ENCODE measurements at places on chromosomes 3 and 15.
A peak's percentile ranks its signal among the peaks of the same experiment; 100 is the strongest.

- no peak for DNase-seq
These were observed 5.1 kb downstream of the MECOM start for GRCh38 chr3:169658311-169658931.

GRCh38 chr3:183349421-183350157 lies 78.8 kb downstream of the MCF2L2 start:
- DNase-seq: no peak

- DNase-seq: peak; percentile 72
These were observed 611 bp upstream of the LINGO1 start for GRCh38 chr15:77633134-77633912.

DNA sequence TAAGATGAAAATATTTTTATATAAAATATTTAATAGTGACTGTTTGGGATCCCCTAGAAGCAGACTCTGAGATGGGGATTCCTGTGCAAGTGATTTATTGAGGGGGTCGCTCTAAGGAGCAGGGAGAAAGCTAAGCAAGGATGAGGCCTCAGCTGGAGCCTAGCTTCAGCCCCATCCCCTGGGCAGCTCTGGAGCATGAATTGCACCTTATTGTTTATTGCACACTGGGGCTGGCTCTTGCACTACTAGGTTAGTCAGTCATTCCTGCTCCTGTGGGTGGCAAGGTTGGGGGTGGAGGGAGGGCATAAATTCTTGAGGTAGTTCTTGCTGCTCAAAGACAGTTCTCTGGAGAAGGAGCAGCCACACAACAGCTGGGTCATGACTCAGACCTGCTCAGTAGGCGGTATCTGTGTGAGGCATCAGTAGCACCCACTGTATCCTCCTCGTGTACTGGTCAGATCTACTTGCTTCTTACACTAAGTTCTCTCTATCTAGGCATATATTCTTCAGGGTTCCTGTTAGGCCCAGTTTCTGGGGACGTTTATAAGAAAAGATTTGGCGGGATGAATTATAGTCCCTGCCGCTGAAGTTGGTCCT lies 27.2 kb upstream of the TNFSF10 start:
- peak; percentile 46 for DNase-seq

GRCh38 chr3:13277196-13277813 lies 142.8 kb downstream of the NUP210 start:
- no peak for DNase-seq

DNA sequence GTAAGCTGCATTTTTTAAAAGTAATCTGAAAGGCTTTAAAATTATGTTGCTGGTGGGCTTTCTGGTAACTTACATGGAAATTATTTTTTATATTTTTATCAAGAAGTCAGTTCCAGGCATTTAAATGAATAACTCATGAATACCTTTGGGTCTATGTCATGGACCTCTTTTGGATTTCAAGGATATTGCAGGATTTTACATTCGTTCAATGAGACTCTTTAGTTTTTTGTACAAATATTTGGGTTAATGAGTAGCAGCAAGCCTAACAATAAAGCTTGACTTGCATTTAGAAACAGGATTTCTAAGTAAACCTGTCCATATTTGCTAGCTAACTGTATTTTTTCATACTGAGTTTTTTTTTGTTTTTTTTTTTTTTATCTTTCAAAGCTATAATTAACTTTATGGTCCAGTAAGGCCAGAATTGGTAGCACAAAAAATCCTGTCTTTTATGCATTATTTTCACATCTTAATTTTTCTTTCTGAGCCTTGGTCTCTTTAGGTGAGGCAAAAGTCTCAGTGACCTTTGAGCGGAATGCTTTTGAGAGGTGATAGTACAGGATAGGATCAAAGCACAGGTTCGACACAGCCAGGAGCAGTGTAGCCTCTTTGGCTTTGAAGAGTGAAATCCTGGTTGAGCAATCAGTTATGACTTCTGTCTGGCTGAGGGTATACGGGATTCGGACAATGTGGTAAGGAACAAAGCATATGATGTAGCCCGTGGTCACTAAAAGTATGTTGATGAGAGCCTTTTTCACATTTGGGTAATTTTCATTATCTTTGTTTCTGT lies 4.8 kb downstream of the GPR171 start:
- DNase-seq: no peak

DNA sequence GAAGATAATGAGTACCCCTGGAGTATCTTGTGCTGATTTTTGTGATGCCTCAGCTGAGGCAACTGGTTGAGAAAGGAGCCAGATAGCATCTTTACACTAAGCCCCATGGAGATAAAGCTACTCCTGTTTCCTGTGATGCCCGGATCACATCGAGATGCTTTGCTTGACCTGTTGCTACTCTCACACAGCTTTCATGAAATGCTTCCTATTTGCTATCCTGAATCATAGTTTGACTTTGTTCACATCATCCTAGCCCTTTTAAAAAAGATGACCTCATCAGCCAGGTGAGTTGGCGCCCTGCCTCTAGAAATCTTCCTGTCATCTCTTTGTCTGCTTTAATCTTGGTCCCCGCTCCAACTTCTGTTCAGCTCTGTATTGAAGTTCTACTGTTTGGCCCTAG lies 409.6 kb upstream of the TBL1XR1 start:
- no peak for DNase-seq

DNA sequence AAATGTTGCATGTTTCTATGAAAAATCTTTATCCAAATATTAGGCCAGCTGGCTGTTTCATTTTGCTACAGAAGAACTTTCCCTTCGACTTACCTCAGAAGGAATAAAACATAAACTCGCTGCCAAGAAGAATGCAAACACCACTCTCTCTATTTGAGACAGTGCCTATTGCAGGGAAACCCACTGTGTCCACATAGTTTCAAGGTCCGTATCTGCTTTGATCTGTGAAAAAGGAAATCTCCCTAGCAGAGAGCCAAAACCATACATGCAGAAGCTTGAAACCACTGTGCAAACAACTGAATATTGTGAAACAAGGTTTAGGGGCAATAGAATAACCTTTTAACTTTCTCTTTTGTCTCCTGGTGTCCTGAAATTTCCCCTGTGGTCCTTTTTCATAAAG lies 35.0 kb upstream of the CAPN7 start:
- no peak for DNase-seq

- DNase-seq: no peak
These were observed 188.8 kb upstream of the CRBN start for GRCh38 chr3:3368306-3368705.

DNA sequence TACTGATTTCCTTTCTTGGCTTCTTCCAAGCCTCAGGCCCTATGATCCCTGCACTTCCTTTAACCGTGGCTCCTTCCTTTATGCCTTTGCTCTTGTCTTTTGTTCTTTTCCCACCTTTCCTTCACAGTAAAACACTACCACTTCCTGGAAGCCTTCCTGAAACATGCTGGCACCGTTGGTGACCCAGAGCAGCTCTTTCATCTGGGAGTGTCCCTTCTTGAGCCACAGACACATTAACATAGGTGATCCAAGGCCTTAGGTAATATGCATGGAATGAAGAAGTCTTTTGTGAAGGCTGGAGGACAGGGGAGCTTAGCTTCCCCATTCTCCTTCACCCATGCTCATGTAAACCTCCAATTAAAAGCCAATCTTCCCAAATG lies 39.4 kb downstream of the AMOTL2 start:
- DNase-seq: no peak

- no peak for DNase-seq
These were observed 354.7 kb downstream of the PLCL2 start for GRCh38 chr3:17239417-17239816.

GRCh38 chr3:156304406-156304805 lies 184.0 kb downstream of the KCNAB1 start:
- DNase-seq: no peak

DNA sequence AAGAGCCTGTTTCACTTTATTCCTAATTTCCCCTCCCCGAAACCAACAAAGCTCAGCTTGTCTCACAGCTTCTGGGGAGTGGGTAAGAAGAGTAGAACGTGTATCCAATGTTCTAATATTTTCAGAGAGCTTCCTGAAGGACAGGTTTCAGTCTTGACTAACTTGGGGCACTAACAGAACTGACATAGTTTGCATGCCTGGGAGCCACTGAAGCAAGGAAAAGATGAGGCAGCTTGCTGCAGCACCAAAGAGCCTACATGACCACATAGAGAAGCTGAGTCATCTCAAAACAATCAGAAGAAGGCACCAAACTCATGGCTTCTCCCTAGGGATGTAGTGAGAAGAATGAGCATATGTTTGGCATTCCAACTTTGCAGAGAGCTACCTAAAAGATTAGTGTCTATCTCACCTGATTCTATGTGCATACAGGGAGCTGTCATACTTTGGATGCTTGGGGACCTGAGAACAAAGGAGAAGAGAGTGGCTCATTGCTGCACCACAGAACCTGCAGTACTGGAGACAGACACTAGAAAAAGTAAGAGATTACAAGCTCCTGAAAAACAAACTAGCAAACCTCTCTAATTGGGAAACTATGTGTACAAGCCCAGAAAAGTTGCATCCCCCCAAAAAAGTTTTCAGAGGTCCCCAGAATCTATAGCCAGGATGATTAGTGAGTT lies 86.9 kb downstream of the DCLK3 start:
- no peak for DNase-seq

GRCh38 chr3:31880020-31880419 lies 101.0 kb downstream of the OSBPL10 start:
- no peak for DNase-seq

GRCh38 chr15:65088643-65089021 lies 12.1 kb downstream of the KBTBD13 start:
- no peak for DNase-seq

GRCh38 chr3:72745146-72745999 lies 102.9 kb downstream of the SHQ1 start:
- no peak for DNase-seq

DNA sequence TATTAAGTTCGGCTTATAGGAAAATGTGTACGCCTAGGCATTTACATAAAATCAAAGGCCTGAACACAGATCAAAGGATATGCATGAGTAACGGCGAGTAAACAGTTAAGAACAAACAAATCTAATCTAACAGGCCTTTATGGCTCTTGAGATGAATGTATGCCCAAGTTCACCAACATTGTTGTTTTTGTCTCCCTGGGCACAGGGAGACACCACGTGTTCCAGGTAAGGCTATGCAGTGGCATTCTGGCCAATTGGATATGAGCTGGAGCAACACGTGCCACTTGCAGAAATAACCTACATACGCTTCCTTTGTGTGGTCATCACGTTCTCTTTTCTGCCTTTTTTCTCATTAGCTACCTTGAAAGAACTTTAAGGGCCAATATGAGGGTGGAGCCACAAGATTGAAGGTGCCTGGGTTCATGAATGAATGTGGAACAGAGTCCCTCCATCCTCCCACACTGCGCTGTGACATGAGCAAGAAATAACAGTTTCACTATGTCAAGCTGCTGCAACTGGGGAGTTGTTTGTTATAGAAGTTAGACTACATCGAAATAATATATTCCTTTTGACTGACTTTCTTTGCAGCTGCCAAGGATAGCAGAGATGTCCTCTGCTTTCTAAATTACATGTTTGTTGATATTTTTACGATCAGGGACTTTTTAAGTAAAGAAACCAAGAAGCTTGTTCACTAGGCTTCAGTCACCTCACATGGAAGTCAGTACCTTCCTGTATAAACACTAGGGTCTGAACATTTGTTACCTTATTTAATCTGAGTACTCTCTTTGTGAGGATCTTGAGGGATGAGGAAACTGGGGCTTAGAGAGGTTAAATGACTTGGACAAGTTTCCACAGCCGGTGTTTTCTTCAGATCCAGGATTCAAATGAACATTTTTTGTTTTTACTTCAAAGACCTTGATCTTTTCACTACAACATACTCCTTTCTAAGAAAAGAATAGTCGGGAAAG lies 427.5 kb upstream of the TBL1XR1 start:
- no peak for DNase-seq

DNA sequence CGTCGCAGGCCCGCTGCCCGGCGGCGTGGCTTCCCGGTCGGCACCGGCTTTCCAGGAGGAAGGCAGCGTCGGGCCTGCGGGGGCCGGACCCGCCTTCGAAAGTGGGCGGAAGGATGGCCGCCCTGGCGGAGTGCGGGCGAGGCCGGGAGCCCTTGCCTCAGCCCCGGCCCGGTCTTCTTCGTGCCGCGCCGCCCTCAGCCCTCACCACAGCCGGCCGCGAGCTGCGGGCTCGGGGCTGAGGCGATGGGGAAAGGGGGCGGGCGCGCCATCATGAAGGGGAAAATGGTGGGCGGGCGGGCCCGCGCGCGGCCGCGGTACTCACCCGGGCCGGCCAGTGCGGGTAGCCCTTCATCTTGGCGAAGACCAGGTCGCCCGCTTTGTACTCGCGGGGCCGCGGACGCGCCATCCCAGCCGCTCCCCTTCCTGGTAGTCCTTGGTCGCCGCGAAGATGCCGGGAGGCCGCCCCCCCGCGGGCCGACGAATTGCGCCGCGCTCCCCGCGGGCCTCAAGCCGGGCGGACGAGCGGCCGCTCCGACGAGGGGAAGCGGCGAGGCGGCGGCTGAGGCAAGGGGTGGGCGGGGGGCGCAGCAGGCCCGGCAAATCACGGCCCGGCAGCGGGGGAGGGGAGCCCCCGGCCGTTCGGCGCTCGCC lies 489 bp downstream of the HDGFL3 start:
- DNase-seq: no peak

GRCh38 chr3:20604659-20605058 lies 418.7 kb upstream of the SGO1 start:
- DNase-seq: no peak

DNA sequence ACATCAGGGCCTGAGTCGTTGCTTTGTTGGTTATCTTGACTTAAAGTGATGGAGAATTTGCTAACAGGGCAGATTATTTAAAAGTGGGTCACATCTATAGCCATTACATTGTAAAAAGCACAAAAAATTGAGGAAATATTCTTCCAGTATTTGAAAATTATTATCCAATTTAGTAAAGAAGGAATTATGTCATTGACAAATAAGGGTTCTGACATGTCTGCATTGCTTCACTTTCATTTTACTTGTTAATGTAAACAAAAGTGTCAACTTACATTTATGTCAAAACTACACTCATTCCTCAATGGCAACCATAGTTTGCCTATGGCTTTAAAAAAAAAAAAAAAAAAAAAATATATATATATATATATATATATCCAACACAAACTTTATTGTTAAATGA lies 3.4 kb upstream of the PARP14 start:
- no peak for DNase-seq

DNA sequence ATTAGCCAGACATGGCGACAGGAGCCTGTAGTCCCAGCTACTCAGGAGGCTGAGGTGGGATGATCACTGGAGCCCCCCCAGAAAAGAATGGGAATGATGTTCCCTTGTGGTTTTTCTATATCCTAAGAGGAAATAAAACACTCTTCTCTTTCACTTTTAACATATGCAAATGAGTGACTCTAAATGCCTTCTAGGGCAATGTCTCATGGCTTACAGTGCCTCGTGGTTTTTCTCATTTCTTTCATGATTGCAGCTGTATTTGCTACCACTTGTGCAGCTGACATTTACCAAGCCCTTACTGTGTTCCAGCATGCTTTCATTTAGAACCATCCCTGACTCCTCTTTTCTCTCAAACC lies 26.4 kb downstream of the STOML1 start:
- no peak for DNase-seq

GRCh38 chr3:183252973-183253527 lies at the start of gene B3GNT5:
Gene B3GNT5 (plus strand): TSS chr3:183253253. CDS start chr3:183269799, 16,546 bp downstream.
- no peak for DNase-seq

GRCh38 chr3:125357032-125357658 lies 18.0 kb downstream of the ZNF148 start:
- DNase-seq: no peak

DNA sequence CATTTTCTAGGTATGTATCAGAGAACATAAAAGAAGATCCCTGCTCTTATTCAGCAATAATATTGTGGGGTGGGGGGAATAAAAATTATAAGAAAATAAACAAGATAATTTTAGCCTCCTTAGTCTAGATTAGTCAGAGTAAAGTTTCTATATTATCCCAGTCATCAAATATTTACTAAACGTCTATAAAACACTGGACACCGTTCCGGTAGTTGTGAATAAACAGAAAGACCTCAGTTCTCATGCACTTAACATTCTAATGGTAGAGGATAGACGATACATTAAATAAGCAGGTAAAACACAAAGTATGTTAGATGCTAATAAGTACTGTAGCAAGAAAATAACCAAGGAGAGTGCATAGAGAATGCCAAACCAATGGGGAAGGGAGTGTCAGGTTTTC lies 425.0 kb downstream of the GBE1 start:
- no peak for DNase-seq

Data from hematopoietic multipotent progenitor cell treated with erythropoietin and hydrocortisone succinate and interleukin-3 and kit ligand, for 15 days (in vitro differentiated cells).